ENCODE measurements at places on chromosomes 4 and X. TPM values are rescaled to one million over a fixed set of nuclear protein-coding genes. Genes with fewer than 3 reads are reported as not detected.

Gene PNMA6F
- total RNA-seq, result not detected

Gene LRAT
- 0.68 TPM for total RNA-seq

Gene SCLT1
- 15.9 TPM for total RNA-seq

Gene TEX13C
- total RNA-seq, result not detected

Gene TEX11
- not detected for total RNA-seq

Gene TSPAN6
- 49.6 TPM for total RNA-seq
